ENCODE measurements at places on chromosomes 12 and 14.

DNA sequence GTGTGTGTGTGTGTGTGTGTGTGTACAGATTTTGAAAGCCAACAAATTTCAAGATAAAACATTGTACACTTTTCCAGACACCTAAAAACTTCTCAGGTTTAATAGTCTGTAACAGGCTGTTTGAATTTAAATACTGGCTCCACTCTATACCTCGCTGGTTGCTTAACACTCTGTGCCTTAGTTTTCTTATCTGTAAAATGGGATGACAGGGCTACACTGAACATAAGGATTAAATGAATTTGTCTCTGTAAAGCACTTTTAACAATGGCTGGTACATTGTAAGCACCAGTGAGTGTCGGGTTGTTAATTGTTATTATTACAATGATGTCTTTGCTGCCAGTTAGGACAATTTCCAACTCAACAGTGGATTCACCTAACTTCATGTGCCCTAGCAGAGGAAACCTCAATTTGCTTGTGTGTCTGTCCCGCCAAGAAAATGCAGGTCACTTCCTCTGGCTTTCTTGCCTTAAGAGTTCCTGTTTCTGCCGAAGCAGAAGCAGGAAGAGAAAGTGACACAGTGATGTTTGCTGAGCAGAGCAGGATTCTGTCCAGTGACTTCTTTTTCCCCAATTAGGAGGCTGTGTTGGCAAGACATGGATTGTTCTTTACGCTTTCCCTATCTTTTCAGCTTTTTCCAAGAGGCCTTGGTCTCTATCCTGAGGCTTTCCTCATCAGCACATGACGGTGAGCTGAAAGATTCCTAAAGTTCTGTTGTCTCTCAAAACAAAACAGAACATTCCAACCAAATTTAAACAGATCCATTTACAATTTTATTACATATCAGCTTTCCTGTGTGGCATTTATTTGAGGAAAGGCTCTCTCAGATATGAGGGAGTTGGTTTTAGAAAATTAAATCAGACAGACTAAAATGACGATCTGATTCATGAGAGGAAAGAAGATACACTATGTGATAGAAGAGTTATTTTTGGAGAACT is 154.1 kb upstream of the ATP2B1 start:
- H3K27me3 ChIP-seq, result no peaks in the 10 kb centered on the region
- H3K27ac ChIP-seq, result no peak overlapping the region
- no peak for DNase-seq
- H3K4me1 ChIP-seq, result no peaks in the 10 kb centered on the region

DNA sequence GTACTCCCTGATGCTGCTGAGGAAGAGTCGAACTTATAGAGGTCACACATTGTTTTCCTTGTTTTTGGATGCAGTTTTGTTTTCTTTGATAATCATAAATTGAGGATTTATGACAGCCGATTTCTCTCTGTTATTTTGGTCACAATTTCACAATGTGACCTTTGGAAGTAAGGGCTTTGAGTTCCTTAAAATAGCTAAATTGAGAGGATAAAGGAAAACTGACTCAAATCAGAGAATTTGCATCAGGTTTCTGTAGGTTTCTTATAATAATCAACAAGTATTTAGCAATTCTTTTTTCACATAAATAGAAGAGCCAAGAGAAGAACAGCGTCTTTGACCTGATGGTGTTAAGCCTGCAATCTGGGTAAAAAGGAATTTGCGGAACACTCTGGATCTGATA is 66.1 kb downstream of the ETV6 start:
- H3K4me3 ChIP-seq, result no peak overlapping the region
- H3K36me3 ChIP-seq, result no peaks in the 10 kb centered on the region
- H3K27ac ChIP-seq, result no peak overlapping the region
- no peaks in the 10 kb centered on the region for H3K4me1 ChIP-seq

GRCh38 chr12:8664228-8664913 is 1.7 kb upstream of the MFAP5 start:
- H3K4me1 ChIP-seq, result no peaks in the 10 kb centered on the region
- DNase-seq, result no peak
- H3K36me3 ChIP-seq, result no peaks in the 10 kb centered on the region
- peaks cover 4% of the 10 kb centered on the region for H3K27me3 ChIP-seq

DNA sequence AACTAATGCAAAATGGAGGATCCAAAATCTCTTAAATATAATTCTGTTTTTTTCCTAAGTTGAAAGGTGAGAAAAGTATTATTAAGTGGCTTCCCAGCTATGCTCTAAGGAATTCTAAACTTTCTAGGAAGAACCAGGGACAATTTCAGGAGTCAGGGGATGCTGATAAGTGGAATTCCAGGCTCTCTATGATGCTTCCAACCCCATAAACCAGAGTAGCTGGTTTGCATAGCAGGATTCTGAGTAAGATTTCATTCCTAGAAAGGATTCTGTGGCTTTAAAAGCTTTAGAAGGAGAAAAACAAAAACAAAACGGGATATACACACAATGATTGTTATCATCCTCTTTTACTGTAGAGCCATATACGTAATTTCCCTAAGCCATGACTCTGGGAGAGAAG is 93.9 kb downstream of the SLC16A7 start:
- DNase-seq, result no peak
- no peaks in the 10 kb centered on the region for H3K36me3 ChIP-seq

GRCh38 chr12:123528858-123529257 is 4.7 kb downstream of the RILPL1 start:
- no peak for DNase-seq
- H3K4me1 ChIP-seq, result peaks cover 11% of the 10 kb centered on the region
- no peak overlapping the region for H3K27ac ChIP-seq
- no peak overlapping the region for H3K4me3 ChIP-seq
- no peaks in the 10 kb centered on the region for H3K36me3 ChIP-seq

- DNase-seq, result no peak
- peak overlapping the region; percentile 90 for H3K4me3 ChIP-seq
- no peaks in the 10 kb centered on the region for H3K36me3 ChIP-seq
Observed at GRCh38 chr14:60092526-60092920, 800 bp downstream of the PCNX4 start.

DNA sequence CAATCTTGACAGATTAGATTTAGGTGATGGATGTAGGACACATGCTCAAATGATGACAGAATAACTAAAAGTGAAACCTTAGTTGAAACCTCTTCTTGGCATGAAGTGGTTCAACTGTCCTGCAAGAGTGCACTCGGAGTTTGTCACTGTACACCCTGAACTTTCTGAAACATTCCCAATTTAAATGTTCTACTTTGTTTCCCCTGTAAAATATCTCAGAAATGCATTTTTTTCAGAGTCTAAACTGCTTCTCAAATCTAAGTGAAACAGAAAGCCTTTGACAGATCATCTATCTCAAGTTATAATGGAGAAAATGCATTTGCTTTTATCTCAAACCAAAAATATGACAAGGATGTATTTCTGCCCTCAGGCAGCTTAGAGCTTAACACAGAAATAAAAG is 66.0 kb downstream of the BHLHE41 start:
- no peaks in the 10 kb centered on the region for H3K27me3 ChIP-seq
- 0 out of 2 replicates have a peak, but pooled peaks cover 4% of the 10 kb centered on the region for H3K36me3 ChIP-seq
- H3K4me1 ChIP-seq, result peaks cover 18% of the 10 kb centered on the region
- H3K27ac ChIP-seq, result no peak overlapping the region
- DNase-seq, result no peak
- H3K4me3 ChIP-seq, result no peak overlapping the region

- no peak overlapping the region for H3K27ac ChIP-seq
- H3K4me1 ChIP-seq, result no peaks in the 10 kb centered on the region
- H3K27me3 ChIP-seq, result no peaks in the 10 kb centered on the region
- H3K4me3 ChIP-seq, result no peak overlapping the region
- no peaks in the 10 kb centered on the region for H3K36me3 ChIP-seq
Observed at GRCh38 chr12:28060871-28061270, 88.3 kb upstream of the PTHLH start.

DNA sequence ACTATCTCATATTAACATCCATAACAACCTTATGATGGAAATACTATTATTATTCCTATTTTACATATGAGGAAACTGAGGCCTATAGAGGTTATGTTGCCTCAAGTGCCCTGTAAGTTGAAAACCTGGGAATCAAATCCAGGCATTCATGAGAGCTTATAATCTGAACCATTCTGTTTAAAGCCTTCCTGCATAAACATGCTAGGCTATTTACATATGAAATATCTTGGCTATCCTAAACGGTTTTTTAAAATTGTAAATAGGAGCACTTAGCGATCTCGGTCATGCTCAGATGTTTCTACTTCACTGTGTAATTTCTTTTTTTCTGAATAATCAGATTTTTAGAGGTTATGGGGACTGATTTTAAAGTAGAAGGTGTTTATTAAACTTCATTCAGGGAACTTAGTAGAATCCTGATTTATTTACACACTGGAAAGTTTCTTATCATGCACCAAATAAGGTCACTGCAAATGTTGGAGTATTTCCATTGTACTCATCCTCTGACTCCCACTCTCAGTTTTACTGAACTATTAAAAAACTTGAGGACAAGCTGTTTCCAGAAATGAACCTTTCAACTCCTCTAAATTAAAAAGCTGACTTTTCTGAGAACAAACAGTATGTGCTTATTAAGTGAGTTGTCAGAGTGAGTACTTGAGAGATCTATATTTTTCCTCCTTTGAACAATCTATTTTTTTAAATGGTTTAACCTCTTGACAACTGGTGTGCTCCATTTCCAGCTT is 141.7 kb downstream of the PIK3C2G start:
- H3K4me1 ChIP-seq, result peaks cover 10% of the 10 kb centered on the region
- no peak overlapping the region for H3K27ac ChIP-seq
- H3K27me3 ChIP-seq, result no peaks in the 10 kb centered on the region
- no peak overlapping the region for H3K4me3 ChIP-seq
- H3K36me3 ChIP-seq, result no peaks in the 10 kb centered on the region
- DNase-seq, result no peak

DNA sequence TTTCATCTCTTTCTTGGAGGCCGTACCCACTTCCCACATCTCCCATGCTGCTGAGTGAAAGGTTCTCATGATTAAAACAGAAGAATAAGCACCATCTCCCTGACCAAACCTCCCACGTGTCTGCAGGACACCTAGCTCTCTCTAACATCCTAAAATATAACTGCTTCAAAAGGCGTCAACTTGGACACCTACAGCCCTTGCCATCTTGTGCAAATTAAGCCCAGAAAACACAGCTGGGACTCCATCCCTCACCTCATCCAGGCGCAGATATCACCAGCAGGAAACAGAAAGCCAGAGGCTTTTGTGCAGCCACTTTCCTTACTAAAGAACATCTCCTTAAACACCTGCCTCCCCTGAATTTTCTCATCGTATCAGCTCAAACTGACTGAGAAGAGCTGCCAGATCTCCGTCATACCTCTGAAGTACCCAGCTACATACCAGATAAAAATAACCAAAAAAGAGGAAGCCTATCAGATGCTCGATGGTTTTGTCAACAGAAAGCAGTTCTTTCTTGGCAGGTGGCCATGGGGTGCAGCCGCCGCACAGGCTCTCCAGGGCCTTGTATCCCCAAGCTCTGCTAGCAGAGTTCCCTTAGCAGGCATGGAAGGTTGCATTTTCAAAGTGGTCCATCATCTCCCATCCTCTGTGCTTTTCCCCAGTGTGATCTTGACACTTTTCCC is 28.8 kb downstream of the MAP3K9 start:
- peaks cover 4% of the 10 kb centered on the region for H3K36me3 ChIP-seq
- no peak overlapping the region for H3K4me3 ChIP-seq
- no peaks in the 10 kb centered on the region for H3K27me3 ChIP-seq
- H3K27ac ChIP-seq, result no peak overlapping the region

- H3K27me3 ChIP-seq, result no peaks in the 10 kb centered on the region
- H3K4me1 ChIP-seq, result no peaks in the 10 kb centered on the region
- H3K27ac ChIP-seq, result no peak overlapping the region
- no peak for DNase-seq
- no peak overlapping the region for H3K4me3 ChIP-seq
Observed at GRCh38 chr14:29085546-29085945, 319.0 kb downstream of the FOXG1 start.

- H3K27ac ChIP-seq, result no peak overlapping the region
- H3K4me1 ChIP-seq, result no peaks in the 10 kb centered on the region
- H3K4me3 ChIP-seq, result no peak overlapping the region
Observed at GRCh38 chr12:2691345-2692071, 103.3 kb upstream of the FKBP4 start.

DNA sequence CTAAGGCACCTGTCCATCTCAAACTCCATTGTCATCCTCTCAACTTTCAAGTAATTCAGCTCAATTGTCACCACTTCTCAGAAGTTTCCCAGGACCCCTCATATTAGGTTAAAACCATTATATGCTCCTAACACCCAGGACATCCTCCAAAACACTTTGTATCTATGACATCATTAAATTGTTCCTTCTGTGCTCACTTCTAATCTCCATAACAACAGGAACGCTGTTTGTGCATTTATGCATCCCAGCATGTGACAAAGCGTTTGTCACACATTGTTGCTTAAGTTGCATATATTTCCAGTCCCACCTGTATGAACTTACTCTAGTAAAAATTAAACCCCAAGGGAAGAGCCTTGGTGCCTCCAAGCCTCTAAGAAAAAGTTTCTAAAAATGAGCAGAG is 133.9 kb downstream of the TBX5 start:
- no peak overlapping the region for H3K4me3 ChIP-seq
- no peak overlapping the region for H3K27ac ChIP-seq
- no peaks in the 10 kb centered on the region for H3K36me3 ChIP-seq
- DNase-seq, result no peak

GRCh38 chr12:114917307-114917706 is 233.3 kb upstream of the TBX3 start:
- H3K4me3 ChIP-seq, result no peak overlapping the region
- no peaks in the 10 kb centered on the region for H3K36me3 ChIP-seq
- no peak overlapping the region for H3K27ac ChIP-seq
- DNase-seq, result no peak
- peaks cover 65% of the 10 kb centered on the region for H3K4me1 ChIP-seq

DNA sequence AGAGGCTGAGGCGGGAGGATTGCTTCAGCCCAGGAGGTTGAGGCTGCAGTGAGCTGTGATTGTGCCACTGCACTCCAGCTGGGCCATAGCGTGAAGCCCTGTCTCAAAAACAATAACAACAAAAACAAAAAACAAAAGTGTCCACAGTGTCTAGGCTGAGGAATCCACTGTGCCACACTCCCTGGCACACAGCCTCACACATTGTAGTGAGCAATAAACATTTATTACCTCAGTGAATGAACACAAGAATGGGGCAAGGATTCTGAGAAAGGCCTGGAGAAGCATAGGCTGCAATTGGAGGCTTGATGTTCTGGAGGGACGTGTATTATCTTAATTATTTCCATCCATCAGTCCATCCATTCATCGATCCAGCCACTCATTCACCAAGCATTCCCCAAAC is 17.1 kb upstream of the P2RX7 start:
- H3K4me1 ChIP-seq, result no peaks in the 10 kb centered on the region
- H3K27ac ChIP-seq, result no peak overlapping the region
- DNase-seq, result no peak
- no peaks in the 10 kb centered on the region for H3K36me3 ChIP-seq
- no peak overlapping the region for H3K4me3 ChIP-seq

- H3K36me3 ChIP-seq, result peaks cover 7% of the 10 kb centered on the region
- no peak overlapping the region for H3K27ac ChIP-seq
- no peak overlapping the region for H3K4me3 ChIP-seq
- H3K4me1 ChIP-seq, result no peaks in the 10 kb centered on the region
- no peaks in the 10 kb centered on the region for H3K27me3 ChIP-seq
- no peak for DNase-seq
Observed at GRCh38 chr14:30657050-30657449, 34.9 kb downstream of the SCFD1 start.
